Activated T-helper 2 cell treated with anti-CD3 and anti-CD28 coated beads, Interferon-gamma antibody, Interleukin-2, Interleukin-4, amounts not matched to agents 10 μg/mL and 5 μg/mL and 100 μg/mL, durations not matched to agents 14 hours and 24 hours and 36 hours (primary cell): ENCODE measurements at places on chromosomes 3 and 15. TPM values are rescaled to one million over a fixed set of nuclear protein-coding genes. Genes with fewer than 3 reads are reported as not detected.

Gene P2RY13
- not detected in 2 replicates for total RNA-seq

Gene TMEM266
- not detected in 2 replicates for total RNA-seq

Gene ARRDC4
- 0.14 and 0.27 TPM in 2 replicates for total RNA-seq

Gene SLC22A14
- total RNA-seq = not detected in 2 replicates

Gene NME9
- total RNA-seq = 0.30 TPM in 1 of 2 replicates, not detected in the other

Gene PEAK1
- 26.0 and 27.0 TPM in 2 replicates for total RNA-seq

Gene CMTM7
- total RNA-seq = 60.0 and 60.9 TPM in 2 replicates

Gene FAM107A
- not detected in 2 replicates for total RNA-seq

Gene CLDND1
- total RNA-seq = 326 and 338 TPM in 2 replicates

Gene GOLGA6L9
- 1.3 and 1.7 TPM in 2 replicates for total RNA-seq

Gene CCDC12
- total RNA-seq = 65.3 and 69.2 TPM in 2 replicates

DNA sequence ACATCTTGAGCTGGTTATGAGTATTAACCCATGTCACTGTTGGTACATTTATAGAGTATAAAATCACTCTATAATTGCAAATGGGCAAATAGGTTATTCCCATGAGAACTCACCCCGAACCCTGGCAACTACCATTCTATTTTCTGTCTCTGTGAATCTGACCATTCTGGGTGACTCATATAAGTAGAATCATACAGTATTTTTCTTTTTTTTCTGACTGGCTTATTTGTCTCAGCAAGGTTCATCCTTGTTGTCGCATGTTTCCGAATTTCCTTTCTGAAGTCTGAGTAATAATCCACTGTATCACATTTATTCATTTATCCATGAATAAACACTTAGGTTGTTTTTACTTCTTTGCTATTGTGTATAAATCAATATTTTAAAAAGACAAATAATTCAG, 59.9 kb upstream of the CHRM5 start:
- no peaks in the 10 kb centered on the region for H3K4me1 ChIP-seq
- no peak overlapping the region for H3K4me3 ChIP-seq
- H3K36me3 ChIP-seq = no peaks in the 10 kb centered on the region
- no peaks in the 10 kb centered on the region for H3K27me3 ChIP-seq
- H3K27ac ChIP-seq = no peak overlapping the region

DNA sequence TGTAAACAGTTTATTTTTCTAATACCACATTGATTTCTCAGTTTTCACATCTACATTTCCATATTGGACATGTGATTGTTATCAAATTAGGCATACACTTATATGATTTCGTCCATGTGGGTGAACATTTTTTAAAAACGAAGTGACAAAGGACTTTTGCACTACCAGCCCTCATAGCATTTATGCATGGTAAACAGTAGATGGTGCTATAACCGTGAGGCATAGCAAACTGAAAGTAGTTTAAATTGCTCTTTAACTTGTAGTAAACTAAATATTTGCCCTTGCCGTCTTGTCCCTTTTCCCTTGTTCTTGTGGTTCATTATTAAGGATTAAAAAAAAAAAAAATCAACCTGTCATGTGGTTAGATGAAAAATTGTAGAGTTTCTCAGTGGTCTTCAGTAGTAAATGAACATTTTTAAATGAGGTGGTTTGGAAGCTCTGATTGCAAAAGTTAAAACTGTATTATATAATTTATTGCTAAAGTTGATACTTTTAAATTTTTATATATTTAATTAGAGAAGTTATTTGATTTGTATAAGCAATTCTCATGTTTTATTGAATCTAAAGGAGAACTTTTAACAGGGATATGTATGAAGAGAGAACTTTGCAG, 24.0 kb downstream of the STX19 start:
- H3K36me3 ChIP-seq = peaks cover 17% of the 10 kb centered on the region
- peak overlapping the region; percentile 73 for H3K4me3 ChIP-seq
- no peaks in the 10 kb centered on the region for H3K27me3 ChIP-seq

DNA sequence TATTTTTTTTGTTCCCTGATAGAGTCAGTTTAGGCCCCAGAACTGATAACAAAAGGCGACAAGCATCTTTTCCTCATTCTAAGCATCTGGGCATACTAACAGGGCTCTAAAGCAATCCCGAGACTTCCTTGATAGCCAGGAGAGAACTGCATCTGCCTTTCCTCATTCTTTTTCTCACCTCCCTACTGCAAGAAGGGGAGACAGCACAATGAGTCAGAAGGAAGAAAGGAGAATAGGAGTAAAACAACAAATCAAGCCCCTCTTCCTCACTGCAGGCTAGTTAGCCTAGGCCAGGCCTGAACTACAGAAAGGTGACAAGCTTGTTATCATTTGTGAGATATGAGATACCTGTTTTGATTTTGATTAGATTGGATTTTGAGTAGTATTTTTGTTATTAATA, 97.9 kb downstream of the NAALADL2 start:
- DNase-seq = no peak
- H3K27me3 ChIP-seq = no peaks in the 10 kb centered on the region
- no peak overlapping the region for H3K4me3 ChIP-seq

DNA sequence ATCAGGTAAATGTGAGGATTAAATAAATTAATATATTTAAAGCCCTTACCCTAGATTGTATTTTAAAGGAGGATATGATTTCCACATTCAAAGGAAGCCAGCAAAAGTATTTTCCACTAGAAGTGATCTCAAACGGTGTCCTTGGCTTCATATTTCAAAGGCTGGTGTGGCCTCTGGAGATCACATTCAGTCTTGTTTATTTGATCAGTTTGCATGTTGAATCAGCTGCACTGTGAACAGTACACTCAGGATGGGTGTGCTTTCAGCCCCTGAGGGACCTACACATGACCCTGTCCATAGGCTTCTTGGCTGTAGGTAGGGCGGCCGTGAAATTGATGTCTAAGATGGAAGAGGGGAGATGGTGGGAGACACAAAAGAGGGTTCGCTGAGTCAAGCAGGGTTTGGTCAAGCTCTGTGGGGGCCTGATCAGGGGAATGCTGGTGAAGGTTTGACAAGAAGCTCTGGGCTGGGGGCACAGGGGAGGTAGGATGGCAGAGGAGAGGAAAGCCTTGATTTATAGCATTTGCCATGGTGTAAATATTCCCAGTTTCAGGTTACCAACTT, 21.9 kb downstream of the CYP8B1 start:
- H3K36me3 ChIP-seq = no peaks in the 10 kb centered on the region
- H3K4me3 ChIP-seq = no peak overlapping the region
- peaks cover 4% of the 10 kb centered on the region for H3K27me3 ChIP-seq
- no peak for DNase-seq
- no peaks in the 10 kb centered on the region for H3K4me1 ChIP-seq

DNA sequence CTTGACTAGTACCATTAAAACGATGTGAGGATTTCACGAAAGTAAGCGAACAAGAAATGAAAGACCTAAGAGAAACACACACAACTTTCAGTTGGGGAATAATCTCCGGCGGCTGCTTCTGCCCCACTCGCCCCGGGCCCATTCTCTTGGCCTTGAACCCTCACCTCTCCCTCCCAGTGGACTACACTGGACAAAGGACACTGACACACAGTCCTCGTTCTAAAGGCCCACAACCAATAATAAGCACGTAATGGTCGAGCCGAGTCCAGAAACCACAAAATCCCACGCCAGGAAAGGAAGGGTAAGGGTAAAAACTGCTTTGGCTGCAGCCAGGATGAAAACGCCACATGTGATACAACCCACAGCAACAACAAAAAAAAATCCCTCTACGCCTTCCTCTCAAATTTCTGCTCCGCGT, 469 bp downstream of the ZNF770 start:
- no peak for DNase-seq
- no peaks in the 10 kb centered on the region for H3K27me3 ChIP-seq
- H3K4me1 ChIP-seq = peaks cover 29% of the 10 kb centered on the region
- H3K36me3 ChIP-seq = peaks cover 36% of the 10 kb centered on the region

DNA sequence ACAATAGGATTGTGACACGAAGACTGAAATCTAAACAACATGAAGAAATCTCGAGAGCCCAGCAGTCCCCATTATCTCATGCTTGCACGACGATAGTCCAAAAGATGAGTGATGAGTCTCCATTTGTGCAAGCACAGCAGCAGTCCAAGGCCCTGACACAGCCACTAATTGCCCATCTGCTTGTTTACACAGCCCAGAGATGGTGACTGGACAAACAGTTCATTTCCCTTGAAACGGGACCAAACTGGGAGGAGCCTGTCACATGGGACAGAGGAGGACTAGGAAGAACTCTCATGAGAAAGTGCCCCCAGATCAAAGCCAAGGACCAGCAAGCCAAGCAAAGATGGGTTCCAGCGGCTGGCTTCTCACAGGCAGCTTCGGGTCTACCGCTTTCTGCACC, 121.0 kb downstream of the GREM1 start:
- no peaks in the 10 kb centered on the region for H3K36me3 ChIP-seq
- H3K4me3 ChIP-seq = no peak overlapping the region
- H3K4me1 ChIP-seq = no peaks in the 10 kb centered on the region
- DNase-seq = no peak
- no peak overlapping the region for H3K27ac ChIP-seq

DNA sequence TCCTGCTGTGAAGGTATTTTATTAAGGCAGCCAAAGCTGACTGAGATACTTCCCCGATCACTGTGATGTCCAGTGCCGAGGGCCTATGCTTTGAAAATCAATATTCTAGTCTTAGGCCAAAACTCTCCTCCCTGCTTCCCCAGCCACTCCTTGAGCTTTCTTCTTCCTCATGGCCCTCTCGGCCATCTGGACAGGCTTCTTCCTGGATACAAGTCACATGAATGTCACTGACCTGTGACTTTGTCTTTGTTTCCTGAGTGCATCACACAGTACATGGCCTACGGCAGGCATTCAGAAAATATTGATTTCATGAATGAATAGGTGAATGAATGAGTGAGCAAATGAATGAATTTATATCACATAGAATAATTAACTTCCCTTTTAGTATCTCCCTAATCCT, 24.6 kb upstream of the HES1 start:
- H3K4me1 ChIP-seq = peaks cover 4% of the 10 kb centered on the region
- H3K27me3 ChIP-seq = peaks cover 21% of the 10 kb centered on the region
- no peak for DNase-seq
- no peak overlapping the region for H3K4me3 ChIP-seq

DNA sequence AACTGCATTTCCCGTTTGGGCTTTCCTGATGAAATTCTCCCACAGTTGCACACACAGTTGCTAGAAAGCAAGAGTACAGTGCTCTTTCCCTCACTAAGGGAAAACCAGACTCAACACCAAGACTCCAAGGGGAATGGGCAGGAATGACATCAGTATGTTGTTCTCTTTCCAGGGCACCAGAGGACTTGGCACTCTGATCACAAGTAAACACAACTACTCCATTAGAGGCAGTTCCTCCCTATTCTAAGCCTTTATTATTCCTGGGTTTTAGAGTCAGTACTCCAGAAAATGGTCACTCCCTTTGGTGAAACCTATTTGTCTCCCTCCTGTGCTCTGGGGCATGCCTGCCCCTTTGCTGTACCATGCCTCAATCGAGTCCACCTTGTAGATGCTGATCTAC, 52.3 kb upstream of the VGLL4 start:
- H3K4me1 ChIP-seq = no peaks in the 10 kb centered on the region
- no peaks in the 10 kb centered on the region for H3K36me3 ChIP-seq
- no peaks in the 10 kb centered on the region for H3K27me3 ChIP-seq
- no peak overlapping the region for H3K27ac ChIP-seq
- DNase-seq = no peak
- H3K4me3 ChIP-seq = no peak overlapping the region

DNA sequence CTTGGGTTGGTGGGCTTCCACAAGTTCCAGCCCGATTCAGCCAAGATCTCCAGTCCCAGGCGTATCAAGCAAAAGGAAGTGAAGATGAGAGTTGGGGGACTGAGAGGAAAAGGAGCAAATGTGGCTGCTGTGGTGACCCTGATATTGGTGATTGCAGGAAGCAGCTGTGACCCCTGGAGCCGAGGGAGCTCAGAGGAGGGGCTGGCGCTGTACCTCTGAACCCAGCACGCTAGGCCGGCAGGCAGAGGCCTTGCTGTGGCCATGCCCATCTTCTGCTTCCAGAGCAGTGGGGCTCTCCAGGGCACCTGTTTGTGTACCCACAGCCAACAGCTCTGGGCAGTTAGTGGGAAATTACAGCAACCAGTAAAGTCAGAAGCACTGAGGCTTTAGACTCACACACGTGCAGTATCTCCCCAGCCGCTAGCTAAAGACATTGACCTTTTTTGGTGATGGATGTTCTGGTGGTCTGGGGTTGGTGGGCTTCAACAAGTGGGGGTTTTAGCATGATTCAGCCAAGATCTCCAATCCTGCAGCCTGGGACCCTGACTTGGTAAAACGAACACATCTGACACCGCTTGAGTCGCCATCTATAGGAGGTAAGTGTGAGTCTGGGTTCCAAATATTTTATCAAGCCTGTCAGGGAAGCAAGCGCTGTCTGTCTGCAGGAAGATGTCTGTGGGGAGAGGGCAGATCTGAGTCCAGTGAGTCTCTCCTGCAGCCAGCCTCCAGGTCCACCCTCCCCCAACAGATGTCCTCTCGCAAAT, 33.1 kb downstream of the TM2D3 start:
- no peak overlapping the region for H3K4me3 ChIP-seq
- no peak overlapping the region for H3K27ac ChIP-seq
- no peak for DNase-seq
- peaks cover 11% of the 10 kb centered on the region for H3K4me1 ChIP-seq
- no peaks in the 10 kb centered on the region for H3K27me3 ChIP-seq

- no peak overlapping the region for H3K27ac ChIP-seq
- H3K4me3 ChIP-seq = no peak overlapping the region
- peaks cover 1% of the 10 kb centered on the region for H3K27me3 ChIP-seq
Measured at GRCh38 chr3:184441202-184441900, 61.5 kb downstream of the CHRD start.

GRCh38 chr3:106329521-106329920, 460.7 kb upstream of the CBLB start:
- peaks cover 51% of the 10 kb centered on the region for H3K4me1 ChIP-seq
- H3K4me3 ChIP-seq = no peak overlapping the region
- peaks cover 16% of the 10 kb centered on the region for H3K36me3 ChIP-seq
- no peaks in the 10 kb centered on the region for H3K27me3 ChIP-seq

DNA sequence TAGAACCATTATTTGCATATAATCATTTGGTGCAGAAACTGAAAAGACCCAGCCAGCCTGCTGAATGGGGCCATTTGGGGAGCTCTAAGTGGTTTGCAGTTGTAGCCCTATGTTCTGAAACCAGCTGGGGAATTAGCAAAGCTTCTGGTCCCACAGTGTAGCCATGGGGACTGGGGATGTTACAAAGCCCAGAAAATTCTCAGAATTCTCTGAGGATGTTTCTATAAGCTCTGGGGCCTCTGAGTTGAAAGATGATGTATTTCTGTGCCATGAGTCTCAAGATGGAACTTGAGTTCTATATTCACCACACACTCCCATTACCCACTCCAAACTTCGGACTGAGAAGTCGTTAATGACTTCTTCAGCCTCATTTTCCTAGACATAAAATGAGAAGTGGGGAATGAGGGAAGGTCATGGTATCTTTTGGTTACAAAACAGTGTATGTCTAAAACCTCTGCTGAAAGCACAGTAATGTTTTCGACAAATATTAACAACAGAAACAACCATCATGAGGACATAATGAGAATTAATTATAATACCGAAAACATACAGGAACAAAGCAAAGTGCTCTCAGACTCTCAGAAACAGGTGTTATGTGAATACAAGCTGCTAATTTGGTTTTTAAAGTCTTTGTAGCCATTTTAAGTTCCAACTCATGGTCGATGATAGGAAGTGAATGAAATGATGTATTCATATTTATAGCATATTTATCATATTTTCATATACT, 89.4 kb downstream of the RFTN1 start:
- DNase-seq = no peak
- no peak overlapping the region for H3K4me3 ChIP-seq
- peaks cover 4% of the 10 kb centered on the region for H3K4me1 ChIP-seq
- H3K27ac ChIP-seq = no peak overlapping the region
- H3K36me3 ChIP-seq = peaks cover 39% of the 10 kb centered on the region

GRCh38 chr15:76258460-76258859, 52.8 kb downstream of the ETFA start:
- H3K4me1 ChIP-seq = no peaks in the 10 kb centered on the region
- H3K27ac ChIP-seq = no peak overlapping the region
- peaks cover 63% of the 10 kb centered on the region for H3K36me3 ChIP-seq
- DNase-seq = no peak
- H3K27me3 ChIP-seq = no peaks in the 10 kb centered on the region
- no peak overlapping the region for H3K4me3 ChIP-seq
